Right cardiac atrium (tissue), 5 donors: ENCODE measurements at places on chromosomes 13 and 19.
A peak's percentile ranks its signal among the peaks of the same experiment; 100 is the strongest.

DNA sequence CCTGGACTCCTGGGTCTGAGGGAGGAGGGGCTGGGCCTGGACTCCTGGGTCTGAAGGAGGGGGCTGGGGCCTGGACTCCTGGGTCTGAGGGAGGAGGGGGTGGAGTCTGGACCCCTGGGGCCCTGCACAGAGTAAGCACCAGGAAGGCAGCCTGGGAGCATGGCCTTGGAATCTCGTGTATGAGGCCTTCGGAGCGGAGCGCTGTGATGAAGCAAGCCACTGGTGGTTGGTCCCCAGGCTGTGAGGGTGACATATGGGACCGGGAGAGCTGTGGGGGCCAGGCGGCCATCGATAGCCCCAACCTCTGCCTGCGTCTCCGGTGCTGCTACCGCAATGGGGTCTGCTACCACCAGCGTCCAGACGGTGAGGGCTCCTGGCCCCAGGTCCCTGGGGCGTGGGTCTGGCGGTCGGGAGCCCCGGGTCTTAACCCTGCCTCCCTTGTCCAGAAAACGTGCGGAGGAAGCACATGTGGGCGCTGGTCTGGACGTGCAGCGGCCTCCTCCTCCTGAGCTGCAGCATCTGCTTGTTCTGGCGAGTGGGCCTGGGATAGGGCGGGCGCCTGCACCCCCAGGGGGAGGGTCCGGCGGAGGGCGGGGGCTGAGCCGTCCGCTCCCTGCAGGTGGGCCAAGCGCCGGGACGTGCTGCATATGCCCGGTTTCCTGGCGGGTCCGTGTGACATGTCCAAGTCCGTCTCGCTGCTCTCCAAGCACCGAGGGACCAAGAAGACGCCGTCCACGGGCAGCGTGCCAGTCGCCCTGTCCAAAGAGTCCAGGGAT lies 918 bp downstream of the TMEM190 start:
- DNase-seq, result no peak

DNA sequence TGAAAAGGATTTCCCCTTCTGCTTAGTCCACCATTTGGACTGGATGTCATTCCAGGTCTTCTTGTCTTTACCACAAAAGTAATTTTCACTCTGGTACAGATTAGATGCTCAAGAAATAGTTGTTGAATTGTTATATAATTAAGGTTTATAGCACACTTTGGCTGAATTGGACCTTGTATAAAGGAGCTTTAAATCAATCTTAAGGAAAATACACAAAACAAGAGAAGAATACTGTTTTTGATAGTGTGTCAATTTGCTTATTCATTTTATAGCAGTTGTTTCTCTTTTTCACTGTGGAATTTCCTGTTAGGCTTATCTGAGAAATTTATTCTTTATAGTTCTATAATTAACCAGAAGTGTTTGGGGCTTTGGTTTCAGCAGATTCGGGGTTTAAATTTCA lies 62.7 kb upstream of the TDRD3 start:
- DNase-seq, result no peak

- DNase-seq, result no peak
These were observed 11.6 kb downstream of the REXO1 start for GRCh38 chr19:1836458-1837221.

DNA sequence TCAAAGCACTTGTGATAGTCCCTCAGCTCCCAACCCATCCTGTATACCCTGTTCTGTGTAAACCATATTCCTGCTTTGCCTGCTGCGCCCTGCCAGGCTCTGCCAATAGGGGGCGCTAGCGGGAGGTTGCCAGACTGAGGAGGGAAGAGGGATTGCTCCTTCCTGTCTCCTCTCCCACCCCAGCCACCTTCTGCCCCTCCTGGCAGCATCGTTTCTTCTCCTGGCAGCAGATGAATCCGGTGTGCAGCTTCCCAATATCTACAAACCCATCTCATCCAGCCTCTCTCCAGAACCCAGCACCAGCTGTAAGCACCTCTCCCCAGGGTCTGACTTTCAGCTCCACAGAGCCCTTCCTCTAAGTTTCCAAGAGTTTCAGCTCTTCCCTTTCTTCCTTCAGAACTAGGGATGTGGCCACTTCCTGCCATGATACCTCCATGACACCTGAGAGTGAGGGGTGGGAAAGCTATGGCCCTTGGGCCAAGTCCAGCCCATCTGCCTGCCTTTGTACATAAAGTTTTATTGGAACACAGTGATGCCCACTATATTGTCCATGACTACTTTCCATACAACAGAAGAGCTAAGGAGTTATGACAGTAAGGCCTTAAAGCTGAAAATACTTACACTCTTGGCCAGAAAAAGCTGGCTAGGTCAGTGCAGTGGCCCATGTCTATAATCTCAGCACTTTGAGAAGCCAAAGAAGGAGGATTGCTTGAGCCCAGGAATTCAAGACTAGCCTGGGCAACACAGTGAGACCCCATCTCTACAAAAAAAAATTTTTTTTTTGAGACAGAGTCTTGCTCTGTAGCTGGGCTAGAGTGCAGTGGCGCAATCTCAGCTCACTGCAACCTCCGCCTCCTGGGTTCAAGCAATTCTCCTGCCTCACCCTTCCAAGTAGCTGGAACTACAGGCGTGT lies 34.5 kb upstream of the ATP1A3 start:
- no peak for DNase-seq

GRCh38 chr13:30164146-30164545 lies 143.2 kb downstream of the KATNAL1 start:
- no peak for DNase-seq

DNA sequence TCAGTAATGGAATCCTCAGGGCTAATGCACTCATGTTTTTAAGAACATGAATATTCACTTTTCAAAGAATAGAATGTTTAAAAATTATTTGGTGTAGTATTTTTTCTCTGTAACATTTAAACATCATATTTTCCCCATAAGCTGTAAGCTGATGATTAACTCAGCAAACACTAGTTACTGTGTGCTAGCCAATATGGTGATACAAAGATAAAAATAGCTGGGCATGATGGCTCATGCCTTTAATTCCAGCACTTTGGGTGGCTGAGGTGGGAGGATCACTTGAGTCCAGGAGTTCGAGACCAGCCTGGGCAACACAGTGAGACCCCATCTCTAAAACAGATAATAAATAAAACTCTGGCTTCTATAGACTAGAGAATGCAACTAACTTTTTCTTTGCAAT lies 13.2 kb downstream of the RNF17 start:
- DNase-seq, result no peak

GRCh38 chr13:42057918-42058530 lies 9.6 kb downstream of the DGKH start:
- DNase-seq, result no peak

- no peak for DNase-seq
These were observed 363.9 kb downstream of the MYO16 start for GRCh38 chr13:108993346-108993745.

GRCh38 chr13:33409673-33410510 lies 124.3 kb upstream of the STARD13 start:
- no peak for DNase-seq

DNA sequence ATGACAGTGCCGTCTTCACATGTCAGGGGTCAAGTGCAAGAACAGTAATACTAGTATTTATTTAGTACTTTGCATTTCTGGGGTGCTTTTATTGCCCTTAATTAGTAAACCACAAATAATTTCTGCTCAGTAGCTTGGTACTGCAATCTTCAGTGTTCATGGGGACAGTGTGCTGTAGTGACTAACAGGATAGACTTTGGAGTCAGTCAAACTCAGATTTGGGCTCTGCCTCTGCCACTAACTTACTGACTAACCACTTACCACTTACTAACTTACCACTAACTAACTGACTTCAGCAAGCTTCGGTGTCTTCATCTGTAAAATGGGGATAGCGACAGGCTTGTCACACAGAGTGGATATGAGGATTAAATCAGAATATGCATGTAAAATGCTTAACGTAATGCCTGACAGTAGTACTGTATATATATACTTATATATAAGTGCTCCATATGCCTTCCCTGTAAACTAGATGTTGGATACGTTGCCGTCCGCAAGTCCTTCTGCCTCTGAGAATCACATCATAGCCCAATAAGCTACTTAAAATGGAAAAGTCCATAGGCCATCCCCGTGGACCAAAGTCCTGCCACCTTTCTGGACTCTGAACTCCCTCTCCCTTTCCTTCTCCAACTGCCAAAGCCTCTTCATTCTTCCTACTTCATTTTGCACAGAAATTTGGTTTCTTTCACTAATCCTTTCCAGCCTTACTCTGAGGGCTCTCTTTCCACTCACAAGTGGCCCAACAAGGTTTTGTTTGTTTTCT lies 158.1 kb downstream of the ZIC5 start:
- DNase-seq, result no peak

DNA sequence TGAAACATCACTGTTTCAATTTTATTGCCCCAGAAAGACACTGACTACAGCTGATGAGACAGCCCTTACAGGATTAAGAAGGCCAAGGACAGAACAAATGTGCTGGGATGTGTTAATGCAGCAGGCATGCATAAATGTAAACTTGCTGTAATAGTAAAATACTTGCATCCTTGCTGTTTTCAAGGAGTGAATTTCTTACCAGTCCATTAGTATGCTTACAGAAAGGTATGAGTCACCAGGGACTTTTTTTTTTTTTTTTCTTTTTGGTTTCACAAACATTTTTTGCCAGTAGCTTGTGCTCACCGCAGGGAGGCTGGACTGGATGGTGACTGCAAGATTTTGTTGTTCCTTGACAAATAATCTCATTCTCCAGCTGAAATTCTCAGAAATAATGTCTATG lies 55.1 kb downstream of the GPR180 start:
- DNase-seq, result no peak

- DNase-seq, result no peak
These were observed 80.5 kb downstream of the GPC6 start for GRCh38 chr13:93307136-93307535.

- DNase-seq, result no peak
These were observed 26.9 kb downstream of the SBNO2 start for GRCh38 chr19:1146858-1147780.

DNA sequence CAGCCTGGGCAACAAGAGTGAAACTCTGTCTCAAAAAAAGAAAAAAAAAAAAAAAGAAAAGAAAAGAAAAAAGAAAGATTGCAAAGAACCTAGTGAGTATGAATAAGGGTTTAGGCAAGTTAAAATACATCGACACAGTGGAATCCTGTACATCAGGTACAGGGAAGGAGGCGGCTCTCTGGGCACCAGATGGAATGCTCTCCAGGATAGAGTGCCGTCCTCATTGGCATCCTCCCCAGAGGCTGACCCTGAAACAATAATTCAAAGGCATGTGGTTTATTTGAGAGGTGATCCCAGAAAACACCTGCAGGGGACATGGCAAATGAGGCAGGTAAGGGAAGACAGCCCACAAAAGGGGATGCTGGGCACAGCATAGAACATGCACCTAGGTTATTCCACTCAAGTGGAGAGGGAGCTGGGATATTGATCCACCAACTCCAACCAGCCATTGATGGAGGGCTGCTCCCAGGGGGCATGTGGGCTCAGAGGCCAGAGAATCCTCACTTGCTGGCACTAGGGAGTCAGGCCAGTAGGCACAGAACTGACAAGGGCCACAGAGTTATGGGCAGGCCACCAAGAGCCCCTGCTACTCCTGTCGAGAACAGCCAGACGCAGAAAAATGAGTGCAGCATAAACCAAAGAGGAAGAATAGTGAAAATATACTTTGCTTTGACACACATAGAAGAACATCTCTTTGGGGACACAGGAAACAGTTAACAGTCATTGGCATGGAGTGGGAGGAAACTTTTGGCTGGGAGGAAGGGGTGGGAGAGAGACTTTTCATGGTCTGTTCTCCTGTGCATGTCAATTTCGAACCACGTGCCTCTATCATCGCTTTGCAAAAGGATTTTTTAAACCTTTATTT lies 4.2 kb downstream of the TSPAN16 start:
- peak; percentile 27 for DNase-seq

GRCh38 chr13:33204130-33204927 lies 81.2 kb downstream of the STARD13 start:
- DNase-seq, result peak; percentile 76

DNA sequence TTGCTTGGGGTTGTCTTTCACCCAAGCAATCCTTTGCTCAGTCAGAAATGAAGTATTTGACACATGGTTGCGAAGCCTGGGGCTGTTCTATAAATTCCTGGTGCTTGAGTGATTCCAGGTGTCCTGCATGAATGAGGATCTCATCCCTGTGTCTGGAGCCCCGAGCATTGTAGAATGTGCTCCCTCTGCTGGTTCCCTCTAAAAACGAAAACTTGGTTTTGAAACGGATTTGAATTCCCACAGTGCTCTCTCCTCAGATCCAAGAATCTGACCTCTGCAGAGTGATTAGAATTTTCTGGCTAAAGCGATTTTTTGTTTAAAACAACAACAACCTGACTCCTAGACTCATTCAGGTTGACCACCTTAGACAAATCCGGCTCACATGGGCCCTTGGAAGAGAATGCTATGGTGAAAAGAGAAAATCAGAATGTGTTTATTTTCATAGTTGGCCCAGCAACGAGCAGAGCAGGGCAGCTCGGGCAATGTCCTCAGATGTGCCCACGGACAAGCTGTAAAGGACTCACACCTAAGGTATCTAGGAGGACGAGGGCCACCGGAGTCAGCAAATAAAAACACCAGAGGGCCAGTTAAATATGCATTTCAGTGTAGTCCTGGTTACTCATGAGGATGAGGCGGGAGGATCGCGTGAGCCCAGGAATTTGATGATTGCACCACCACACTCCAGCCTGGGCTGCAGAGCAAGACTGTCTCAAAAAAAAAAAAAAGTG lies 8.7 kb upstream of the ATP12A start:
- no peak for DNase-seq

DNA sequence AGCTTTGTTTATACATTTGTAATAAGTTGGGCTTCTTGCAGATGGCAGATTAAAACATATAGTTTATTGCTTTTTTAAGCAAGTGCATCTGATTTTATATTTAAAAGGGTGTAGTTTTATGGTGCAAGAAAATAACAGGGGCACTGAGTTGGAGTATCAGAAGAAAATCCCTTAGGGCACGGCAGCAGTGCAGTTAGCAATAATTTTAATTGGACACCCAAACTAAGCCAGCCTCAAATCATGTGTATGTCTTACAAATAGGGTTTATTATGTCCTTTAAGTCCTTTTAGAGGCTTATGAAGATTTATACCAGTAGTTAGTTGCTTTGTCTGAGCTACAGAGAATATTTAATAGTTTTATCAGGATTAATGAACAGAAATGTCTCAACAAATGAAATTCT lies 57.5 kb downstream of the GPC6 start:
- DNase-seq, result no peak

- peak; percentile 71 for DNase-seq
These were observed 53.7 kb downstream of the RASA3 start for GRCh38 chr13:114078461-114079451.

DNA sequence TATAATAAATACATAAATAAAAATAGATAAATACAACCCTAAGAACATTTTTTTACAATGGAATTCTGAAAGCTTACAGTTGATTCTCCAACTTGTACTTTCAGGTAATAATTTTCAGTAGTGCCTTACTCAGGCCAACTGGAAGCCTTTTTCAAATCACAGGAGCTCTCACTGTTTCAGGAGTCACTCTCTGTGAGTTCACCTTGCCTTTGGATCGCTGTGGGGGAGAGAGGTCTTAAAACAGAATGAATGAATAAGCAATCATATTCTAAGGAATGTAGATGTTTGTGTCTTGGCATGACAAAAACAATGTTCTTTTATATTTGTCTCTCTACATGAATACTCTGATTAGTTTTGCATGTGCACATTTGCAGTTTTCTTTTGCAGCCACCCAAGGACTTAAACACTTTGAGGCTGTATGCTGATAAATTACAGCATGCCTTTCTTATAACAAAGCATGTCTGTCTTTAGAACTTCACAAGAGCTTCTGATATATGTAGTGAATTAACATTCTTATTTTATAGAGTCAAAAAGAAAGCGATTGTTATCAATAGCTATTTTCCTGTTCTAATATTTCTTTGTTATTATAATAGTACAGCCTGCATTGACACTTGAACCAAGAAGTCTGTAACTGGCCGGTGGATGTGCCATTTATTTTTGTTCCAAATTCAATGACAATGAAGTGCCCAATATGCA lies 1111.5 kb upstream of the ATXN8OS start:
- DNase-seq, result no peak
